ENCODE measurements at places on chromosomes 6 and 20.

DNA sequence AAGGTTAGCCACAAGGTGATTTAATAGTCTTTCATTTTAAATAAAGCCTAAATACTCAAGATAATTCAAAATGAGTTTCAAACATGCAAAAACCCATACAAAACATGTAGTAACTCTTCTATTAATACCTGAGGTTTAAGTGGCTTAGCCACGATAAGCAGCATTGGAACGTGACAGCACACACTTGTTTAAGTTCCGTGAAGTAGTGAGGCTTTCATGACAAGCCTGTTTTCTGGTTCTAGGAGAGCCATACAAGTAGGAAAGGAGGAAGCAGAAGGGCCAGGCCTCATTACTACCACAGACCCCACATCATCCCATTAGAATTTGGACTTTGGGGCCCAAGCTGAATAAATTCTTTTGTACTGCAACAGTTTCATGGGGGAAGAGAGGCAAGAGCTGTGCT, 54.3 kb upstream of the PRND start:
- DNase-seq, result no peak

DNA sequence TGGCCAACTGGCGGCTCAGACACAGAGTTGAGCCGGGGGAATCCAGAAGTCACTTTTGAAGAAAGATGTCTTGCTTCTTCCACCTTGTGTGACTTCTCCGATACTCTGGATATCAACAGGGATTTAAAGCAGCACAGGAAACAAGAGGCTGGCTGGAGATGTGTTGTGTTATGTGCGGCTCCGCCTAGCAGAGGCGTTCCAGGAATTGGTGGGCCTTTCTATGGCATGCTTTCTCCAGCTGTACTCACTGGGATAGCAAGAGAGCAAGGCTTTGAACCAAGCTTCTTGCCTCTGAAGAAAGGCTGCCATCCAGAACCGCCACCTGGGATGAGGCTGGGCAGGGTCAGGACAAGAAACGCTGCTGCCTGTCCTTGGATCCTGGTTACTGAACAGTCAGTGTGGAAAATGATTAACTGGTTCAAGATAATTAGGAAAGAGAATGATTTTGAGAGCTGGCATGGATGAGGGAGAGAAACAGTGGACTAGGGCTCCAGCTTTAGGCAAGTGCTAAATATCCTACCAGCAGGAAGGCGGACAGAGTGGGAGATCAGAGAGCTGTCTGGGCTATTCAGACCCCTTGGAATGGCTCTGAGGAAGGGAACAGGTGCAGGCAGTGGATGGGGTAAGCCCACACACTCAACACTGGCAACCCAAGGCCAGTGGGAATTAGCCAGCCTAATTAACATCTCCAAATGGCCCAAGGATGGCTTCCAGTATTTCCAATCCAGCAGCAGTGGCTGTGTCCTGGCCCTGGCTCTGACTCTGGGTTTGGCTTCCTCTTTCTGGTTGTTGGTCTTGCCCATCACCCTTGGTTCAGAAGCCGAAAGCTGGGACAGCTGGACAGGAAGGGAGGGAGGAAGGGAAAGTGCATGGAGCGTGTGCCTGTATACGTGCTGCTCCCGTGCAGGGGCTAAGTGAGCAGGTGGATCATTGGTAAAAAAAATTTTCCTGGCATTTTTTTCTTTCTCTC, 31.9 kb downstream of the INSM1 start:
- DNase-seq, result no peak

DNA sequence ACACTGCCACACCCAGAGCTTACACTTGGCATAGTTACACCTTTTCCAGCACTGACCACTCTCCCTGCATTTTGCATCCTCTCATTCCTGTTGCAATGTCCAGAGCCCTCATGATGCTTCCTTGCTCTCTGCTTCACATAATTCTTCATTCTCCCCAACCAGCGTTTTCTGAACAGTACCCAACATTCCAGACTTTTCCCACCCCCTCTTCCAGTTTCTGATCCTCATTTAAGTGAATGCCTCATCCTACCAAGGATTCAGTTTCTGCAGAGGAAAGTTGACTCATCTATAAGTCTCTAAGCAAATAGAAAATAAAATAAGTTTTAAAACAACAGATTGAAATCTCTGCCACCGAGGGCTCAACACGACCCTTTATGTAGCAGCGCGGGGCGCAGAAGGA, 321.3 kb upstream of the TCF21 start:
- DNase-seq, result no peak

DNA sequence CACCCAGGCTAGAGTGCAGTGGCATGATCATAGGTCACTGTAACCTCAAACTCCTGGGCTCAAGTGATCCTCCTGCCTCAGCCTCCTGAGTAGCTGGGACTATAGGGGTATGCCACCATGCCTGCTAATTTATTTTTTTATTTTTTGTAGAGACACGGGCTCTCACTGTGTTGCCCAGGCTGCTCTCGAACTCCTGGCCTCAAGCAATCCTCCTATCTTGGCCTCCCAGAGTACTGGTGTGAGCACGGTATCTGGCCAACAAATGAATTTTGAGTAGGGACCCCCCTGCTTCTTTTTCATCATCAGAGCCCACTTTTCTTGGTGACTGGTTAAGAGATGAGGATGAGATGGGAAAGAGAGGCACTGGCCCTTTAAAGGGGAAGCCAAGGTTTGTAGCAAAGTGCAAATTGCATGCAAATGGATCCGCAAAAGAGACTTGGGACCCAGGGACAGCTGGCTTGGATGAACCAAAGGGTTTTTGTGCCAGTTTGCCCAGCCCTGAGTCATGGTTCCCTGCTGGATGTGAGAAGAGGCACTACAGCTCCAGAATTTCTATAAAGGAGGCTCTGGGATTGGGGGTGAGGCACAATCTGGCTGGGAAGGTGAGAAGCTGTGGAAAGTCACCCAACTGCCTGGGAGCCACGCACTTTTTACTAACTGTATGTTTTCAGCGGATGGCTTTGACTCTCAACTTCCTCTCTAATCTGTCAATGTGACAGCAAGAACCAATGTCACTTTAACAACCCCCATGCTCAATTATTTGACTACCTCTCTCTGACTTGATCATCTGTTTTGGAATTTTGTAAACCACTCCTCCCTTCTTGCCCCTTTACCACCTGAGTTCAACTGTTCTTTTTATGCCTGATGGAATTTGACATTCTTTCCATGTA, 58.7 kb upstream of the RNF24 start:
- DNase-seq, result no peak

DNA sequence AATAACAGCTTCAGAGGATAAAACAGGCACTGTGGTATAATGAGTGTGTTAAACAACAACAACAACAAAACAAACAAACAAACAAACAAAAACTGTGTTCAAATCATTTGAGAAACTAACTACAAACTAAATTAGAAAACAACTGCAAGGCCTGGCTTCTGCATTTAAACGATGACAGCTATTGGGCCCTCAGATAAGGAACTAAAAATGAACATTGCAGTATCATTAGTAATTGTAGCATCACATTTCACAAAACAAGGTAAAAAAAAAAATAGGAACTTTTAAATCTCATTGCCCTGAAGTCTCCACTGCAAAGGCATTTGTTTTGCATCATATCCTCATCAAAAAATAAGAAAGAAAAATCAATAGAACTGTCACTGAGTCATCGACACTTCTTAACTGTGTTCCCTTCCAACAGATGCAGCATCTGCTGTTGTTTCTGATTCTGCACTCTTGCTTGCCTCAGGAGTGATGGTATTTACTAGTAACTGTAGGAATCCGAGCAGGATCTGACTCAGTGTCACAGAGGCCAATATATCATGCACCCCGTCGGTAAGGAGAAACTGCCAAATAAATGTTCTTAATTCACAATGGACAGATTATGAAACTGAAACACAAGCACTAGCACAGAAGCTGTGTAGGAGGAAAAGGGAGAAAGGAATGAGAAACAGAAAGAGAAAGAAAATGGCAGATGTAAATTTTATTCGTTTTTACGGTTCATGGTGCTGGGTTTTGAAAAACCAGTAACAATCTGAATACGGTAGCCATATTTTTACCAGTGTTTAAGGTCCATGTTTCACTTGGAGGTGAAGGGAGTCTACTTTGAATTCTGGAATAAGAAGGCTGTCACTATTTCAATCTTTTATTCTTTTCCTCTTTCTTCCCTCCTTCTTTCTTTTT, 365.7 kb upstream of the EPHA7 start:
- no peak for DNase-seq

- no peak for DNase-seq
Observed at GRCh38 chr6:113445201-113445600, 411.9 kb upstream of the MARCKS start.

GRCh38 chr6:137389150-137389704, 105.0 kb downstream of the OLIG3 start:
- DNase-seq, result peak; percentile 58

- no peak for DNase-seq
Observed at GRCh38 chr20:62696989-62697388, 11.6 kb upstream of the NTSR1 start.

DNA sequence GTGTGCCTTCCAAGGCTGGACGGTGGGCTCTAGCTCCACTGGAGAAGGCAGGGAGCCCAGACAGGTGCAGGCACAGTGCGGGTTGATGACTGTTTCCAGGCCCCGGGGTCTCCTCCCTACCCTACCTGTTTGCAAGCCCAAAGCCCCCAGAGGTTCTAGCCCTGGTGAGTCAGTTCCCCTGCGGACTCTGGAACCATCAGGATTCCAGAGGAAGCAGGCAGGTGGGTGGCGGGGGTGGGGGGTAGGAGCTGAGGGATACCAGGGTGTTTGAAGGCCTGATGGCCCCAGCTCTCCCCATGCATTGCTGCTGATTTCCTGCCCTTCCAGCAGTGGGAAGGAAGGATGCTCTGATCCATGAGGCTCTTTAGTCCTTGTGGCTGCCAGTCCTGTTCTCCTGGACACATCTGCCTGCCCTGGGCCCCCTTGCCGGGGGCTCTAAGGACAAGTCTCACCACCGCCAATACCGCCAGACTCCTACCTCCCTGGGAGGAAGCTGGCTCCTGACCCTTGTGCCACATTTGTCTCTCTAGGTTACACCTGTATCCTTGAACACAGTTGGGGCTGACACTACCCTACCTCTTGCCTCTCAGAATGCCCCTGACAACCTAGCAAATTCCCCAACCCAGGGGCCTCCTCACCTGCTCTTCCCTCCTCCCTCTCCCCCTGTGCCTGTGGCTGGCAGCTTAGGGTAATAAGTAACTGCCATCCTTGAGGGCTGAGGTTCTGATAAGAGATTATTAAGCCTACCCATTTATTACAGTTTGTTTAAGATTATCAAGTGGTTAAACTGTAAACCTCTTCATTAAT, 21.7 kb downstream of the KCNK5 start:
- DNase-seq, result no peak

- no peak for DNase-seq
Observed at GRCh38 chr20:58472273-58473018, 42.8 kb downstream of the APCDD1L start.

GRCh38 chr6:1850121-1850839, 240.6 kb downstream of the FOXC1 start:
- DNase-seq, result no peak

GRCh38 chr6:42429836-42430235, 21.9 kb downstream of the TRERF1 start:
- no peak for DNase-seq

- no peak for DNase-seq
Observed at GRCh38 chr20:51216850-51217249, 193.9 kb upstream of the KCNG1 start.

DNA sequence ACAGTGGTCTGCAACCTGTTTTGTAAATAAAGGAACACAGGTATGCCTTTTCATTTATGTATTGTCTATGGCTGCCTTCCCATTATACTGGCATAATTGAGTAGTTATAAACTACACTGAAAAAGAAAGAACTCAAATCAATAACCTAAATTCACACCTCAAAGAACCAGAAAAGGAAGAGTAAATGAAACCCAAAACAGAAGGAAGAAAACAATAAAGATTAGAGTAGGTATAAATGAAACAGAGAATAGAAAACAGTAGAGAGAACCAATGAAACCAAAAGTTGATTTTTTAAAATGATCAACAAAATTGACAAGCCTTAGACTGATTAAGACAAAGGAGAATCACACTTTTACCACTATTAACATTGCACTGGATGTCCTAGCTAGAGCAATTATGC, 34.7 kb downstream of the FAM184A start:
- no peak for DNase-seq

DNA sequence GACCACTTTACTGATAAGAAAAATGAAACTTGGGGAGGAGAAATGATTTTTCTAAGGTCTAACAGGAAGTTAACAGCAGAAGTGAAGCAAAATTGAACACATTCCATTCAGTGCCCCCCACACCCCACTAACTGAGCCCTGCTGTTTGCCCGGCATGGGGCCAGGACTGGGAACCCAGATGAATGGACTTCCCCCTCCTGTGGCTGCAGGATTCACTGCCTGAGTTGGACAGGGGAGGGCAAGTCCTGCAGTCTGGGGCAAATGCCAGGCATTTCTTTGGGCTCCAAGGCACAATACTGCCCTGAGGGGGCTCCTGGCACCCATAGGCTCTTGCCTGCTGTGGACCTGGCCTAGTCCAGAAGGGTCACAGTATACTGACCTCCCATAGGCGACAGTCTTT, 28.3 kb downstream of the FYN start:
- no peak for DNase-seq

DNA sequence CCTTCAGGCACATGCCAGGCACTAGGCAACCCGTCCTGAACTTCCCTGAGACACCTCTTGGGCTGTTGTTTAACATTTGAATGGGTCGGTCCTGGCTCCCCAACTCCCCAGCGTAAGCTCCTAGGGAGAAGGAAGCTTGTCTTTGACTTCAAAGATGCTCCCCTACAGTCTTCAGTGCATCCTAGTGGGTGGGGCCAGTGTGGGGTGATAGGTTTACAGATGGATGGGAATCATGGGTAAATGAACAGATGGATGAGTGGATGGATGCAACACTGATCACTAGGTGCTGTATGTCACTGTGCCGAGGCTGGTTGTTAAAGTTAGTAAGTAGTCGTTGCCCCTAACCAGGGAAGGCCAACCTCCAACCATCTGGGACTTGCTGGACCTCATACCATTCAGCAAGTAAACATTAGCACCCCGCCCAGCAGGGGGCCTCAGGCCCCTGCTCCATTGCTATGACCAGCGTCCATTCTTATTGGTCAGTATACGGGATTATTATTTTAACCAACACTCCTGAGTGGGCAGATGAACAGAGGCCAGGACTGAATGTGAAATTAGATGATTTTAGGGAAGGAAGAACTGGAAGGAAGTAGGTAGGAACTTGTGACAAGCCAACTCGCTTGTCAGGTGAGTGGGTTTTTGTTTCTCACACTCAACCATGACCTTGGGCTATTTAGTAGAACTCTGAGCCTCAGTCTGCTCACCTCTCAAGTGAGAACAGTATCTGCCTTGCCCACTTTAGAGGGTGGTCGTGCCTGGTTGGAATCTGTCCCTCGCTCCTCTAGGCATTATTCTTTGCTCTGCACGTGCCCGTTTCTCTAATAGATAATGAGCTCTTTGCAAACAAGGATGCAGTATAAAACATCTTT, 82.9 kb upstream of the FOXP4 start:
- DNase-seq, result no peak

GRCh38 chr20:25052255-25053194, 5.4 kb downstream of the ACSS1 start:
- no peak for DNase-seq

- no peak for DNase-seq
Observed at GRCh38 chr20:53658322-53658721, 64.7 kb upstream of the ZNF217 start.
